ENCODE measurements at places on chromosomes 1 and 21.

DNA sequence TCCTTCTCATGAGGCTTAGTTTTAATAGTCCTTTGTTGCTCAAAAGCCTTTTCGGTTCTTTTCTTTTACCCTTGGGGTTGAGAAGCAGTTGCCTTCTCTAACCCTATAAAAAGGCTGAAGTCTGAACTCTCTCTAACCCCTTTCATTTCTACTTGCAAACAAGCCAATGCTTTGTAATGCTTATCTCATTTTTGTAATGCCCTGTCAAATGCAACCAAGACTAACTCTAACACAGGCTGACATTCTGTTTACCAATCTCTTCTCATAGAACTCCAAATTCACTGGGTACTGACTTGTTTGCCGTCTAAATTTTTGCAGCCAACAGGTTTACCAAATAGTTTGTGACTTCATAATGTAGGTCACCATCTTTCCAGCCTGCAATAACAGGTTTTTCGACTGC lies 233.9 kb upstream of the SNX7 start:
- DNase-seq: no peak

DNA sequence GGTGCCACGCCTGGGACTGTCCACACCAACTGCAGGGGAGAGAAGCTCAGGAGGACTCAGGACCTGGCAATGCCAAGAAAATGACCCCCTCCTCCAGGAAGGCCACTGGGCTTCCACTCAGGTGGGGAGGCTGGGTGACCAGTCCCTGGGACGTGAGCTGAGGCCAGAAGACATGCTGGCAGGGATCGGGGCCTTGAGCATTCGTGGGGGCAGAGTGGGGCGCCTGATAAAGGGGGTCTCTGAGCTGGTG lies 15.3 kb upstream of the COL6A2 start:
- no peak for DNase-seq

- DNase-seq: no peak
These were observed 34.0 kb downstream of the ASTN1 start for GRCh38 chr1:177130451-177130945.

DNA sequence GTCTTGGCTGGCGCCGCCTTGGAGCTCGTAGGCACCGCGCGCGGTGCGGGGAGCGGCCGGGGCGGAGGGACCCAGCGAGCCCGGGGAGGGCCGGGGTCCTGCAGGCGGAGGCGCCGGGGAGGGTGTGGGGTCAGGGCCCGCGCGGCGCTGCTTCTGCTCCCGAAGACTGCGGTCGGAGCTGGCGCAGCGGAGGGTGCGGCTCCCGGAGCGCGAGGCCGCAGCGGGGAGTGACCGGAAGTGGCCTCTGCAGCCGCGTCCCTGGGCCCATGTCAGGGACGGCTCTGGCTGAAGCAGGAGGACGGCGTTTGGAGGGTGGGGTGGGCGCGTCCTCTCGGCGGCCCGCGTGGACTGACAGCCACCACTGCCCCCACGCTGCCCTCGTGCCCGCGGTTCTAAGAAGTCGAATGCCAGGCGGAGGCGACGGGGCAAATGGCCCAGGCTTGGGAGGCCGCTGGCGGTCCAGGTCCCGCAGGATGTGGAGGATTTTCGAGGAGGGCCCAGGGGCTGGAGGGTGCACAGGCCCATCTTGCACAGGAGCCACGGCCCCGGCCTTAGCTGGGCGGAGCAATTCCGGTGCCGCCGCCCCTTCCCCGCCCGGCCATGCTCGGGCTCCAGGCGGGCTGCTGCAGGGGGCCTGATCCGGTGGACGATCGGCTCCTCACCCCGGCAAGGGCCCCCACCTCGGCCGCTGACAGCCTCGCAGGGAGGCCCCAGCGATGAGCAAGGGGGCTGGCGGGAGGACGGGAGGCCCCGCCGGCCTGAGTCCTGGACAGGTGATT lies 7.7 kb upstream of the ZNF669 start:
- DNase-seq: no peak

DNA sequence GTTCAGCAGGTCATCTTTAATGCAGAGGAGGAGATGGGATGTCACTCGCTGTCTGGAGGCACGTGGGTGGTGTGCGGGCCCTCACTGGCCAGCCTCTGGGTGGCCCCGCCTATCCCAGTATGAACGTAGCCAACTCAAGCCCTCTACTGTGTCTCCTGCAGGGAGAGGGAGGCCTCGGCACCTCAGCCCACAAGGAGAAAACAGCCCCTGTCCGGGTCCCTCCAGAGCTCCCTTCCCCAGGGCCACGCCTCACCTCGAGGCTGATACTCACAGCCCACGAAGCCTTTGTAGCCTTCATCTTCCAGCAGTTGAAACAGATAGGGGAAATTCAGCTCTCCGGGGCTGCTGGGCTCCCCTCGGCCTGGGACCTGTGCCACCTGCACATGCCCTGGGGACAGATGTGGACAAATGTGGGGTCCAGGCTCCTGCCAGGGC lies 2.6 kb downstream of the HYI start:
- DNase-seq: no peak

DNA sequence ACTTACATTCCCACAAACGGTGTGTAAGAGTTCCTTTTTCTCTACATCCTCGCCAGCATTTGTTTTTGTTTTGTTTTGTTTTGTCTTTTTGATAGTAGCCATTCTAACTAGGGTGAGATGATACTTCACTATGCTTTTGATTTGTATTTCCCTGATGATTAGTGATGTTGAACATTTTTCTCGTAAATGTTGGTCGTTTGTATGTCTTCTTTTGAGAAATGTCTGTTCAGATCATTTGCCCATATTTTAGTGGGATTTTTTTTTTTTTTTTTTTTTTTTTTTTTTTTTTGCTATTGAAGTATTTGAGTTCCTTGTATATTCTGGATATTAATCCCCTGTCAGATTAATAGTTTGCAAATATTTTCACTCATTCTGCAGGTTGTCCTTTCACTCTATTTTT lies 19.2 kb upstream of the GPR161 start:
- DNase-seq: no peak

DNA sequence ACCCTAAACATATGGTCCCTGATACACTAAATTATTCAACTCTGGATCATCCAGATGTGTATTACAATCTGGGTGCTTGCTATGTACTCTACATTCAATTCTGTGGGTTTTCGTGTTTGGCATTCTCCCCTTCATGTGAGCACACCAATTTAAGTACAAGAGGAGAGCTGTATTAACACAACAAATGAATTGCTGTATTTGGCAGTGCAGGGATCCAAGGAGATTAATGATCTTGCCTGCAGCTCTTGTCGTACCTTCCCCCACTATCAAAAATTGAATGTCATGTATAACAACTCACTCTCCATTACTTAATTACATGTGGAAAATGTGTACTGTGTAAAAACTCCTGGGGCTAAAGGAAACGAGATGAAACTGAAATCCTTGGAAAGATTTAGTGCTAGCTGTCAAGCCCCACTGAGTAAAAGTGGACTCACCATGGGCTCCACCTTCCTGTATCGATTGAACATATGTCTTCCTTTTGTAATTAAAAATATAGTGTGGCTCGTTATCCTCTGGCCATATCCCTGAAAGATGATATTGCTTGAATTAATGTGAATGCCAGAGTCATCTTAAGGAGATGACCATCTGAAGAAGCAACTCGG lies 172.2 kb upstream of the L1TD1 start:
- no peak for DNase-seq

- no peak for DNase-seq
These were observed 33.4 kb downstream of the KRTAP10-1 start for GRCh38 chr21:44506279-44507255.

GRCh38 chr1:115166531-115167091 lies 77.3 kb upstream of the TSPAN2 start:
- no peak for DNase-seq

- DNase-seq: no peak
These were observed 77.6 kb downstream of the DDX20 start for GRCh38 chr1:111833334-111833733.

- DNase-seq: no peak
These were observed 55.2 kb downstream of the KIAA0040 start for GRCh38 chr1:175137369-175137768.

DNA sequence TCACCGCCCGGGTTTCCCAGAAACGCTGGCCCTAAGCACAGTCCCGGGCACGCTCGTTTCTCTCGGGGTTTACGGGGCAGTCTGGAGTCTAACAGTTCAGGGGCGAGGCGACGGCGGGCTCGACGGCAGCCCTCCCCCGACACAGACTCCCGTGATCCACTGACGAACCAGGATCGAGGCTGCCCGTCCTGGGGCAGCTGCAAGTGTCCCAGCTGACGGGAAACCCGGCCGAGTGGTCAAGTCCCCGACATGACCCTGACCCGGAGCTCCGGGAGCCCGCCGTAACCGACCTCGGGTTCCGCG lies 494 bp downstream of the UBE2J2 start:
- DNase-seq: no peak

DNA sequence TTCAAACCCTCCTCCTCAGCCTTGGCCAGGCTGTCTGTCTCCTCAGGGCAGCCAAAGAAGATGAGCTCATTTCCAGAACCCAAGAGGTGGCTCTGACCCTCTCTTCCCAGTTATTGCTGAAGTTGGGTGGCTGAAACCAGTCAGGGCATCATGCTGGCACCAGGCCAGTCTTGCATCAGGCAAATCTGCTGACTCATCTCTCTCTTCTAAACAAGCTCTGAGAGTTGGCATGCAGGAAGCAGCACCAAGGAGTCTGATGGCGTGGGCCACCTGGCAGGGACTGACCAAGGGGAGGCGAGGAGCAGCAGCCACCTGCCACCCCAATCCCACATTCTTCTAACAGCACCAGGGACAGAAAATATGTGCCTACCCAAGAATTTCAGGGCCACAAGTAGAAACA lies 104.8 kb upstream of the ATP1A1 start:
- no peak for DNase-seq

DNA sequence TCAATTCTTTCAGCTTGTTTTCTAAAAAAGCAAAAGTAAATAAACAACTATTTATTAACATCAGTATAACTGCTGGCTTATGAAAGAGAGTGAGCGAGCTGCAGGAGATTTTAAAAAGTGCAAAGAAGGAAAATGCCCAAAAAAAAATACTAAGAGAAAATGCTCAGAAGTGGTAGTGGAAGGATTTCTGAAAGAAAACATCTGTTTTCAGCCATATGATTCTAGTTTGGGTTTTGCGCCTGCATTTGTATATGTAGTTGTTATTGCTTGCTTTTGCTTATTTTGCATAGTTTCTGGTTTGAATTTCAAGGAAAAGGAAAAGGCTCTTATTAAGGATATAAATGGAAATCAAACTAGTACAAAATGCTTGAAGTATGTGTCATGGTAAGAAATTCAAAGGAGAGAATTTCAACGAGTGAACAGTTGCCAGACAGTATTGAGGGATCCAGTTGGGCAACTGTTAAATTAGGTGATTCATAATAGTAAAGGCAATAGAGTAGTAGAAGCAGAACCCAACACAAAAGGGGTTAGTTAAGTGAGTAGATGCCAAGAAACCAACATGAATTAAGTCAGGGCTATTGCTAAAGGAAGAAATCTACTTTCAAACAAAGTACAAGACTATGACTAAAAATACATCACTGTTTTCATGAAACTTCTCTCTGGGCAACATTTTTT lies 1.2 kb downstream of the GBP5 start:
- no peak for DNase-seq

GRCh38 chr21:32765058-32765457 lies 6.5 kb downstream of the PAXBP1 start:
- DNase-seq: no peak

DNA sequence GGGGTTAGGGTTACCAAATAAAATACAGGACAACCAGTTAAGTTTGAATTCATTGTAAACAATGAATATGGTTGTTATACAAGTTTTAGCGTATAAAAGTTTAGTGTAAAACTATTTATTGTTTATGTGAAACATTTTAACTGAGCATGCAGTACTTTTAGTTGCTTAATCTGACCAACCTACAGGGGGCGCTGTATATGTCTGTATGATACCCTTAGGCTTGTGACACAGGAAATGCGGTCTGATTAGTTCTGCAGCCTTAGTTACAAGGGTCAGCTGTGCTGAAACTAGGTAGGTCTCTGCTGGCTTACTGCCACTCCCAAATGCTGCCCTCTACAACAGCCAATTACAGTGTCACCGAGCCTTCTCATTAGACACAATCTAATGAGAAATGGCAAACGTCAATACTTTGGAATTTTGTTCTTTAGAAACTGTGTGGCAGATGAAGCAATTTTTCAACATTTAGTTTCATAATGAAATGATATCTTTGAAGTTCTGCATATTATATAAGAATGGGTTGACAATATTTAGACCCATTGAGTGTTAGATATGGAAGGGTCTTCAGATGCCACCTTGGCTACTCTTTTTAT lies 56.2 kb downstream of the NTNG1 start:
- no peak for DNase-seq

GRCh38 chr1:119866451-119866850 lies 29.9 kb downstream of the ADAM30 start:
- no peak for DNase-seq

All from bone marrow (tissue), 2 donors.